ENCODE measurements at places on chromosomes 4 and X.

DNA sequence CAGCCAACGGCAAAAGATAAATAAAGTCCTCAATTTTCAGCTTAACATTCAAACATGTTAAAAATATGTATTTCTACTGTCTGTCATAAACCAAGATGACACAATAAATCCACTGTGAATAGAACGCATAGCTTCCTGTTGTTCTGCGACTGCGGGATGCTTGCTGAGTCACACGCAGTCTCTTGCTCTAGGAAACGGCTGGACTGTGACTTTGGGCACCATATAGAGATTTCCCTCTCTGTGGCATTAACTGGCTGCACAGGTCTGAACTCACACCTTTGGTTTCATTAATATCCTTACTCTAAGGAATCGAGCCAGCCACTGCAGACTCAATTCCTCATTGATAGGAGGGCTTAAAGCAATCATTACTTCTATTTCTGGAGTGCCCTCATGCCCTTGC is 8.4 kb downstream of the BEND4 start:
- DNase-seq, result no peak

- no peak for DNase-seq
Measured at GRCh38 chr4:11209826-11210225, 218.9 kb downstream of the HS3ST1 start.

GRCh38 chr4:81445196-81445595 is 26.5 kb downstream of the RASGEF1B start:
- peak; percentile 49 for DNase-seq

GRCh38 chrX:70444326-70444945 is at the start of gene DLG3:
TSS of gene DLG3 (plus strand) at chrX:70444835. CDS start at chrX:70445202, 367 bp downstream.
- DNase-seq, result peak; percentile 56

DNA sequence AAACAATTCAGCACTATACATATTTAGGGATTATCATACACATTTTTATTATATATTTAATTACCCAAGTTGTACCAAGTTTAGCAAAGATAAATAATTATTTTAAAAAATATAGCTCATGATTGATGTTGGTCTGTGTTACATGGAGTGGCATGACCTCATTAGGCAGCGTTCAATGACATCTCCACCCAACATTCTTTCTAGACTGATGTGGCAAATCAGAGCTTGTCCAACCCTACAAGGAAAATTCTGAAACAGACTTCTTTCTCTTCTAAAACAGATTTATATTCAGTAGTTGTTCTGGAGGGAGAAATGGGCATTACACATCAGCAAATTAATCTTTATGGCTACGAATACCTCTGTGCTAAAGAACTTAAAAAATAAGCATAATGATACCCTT is 189.7 kb downstream of the PDGFC start:
- peak; percentile 80 for DNase-seq

DNA sequence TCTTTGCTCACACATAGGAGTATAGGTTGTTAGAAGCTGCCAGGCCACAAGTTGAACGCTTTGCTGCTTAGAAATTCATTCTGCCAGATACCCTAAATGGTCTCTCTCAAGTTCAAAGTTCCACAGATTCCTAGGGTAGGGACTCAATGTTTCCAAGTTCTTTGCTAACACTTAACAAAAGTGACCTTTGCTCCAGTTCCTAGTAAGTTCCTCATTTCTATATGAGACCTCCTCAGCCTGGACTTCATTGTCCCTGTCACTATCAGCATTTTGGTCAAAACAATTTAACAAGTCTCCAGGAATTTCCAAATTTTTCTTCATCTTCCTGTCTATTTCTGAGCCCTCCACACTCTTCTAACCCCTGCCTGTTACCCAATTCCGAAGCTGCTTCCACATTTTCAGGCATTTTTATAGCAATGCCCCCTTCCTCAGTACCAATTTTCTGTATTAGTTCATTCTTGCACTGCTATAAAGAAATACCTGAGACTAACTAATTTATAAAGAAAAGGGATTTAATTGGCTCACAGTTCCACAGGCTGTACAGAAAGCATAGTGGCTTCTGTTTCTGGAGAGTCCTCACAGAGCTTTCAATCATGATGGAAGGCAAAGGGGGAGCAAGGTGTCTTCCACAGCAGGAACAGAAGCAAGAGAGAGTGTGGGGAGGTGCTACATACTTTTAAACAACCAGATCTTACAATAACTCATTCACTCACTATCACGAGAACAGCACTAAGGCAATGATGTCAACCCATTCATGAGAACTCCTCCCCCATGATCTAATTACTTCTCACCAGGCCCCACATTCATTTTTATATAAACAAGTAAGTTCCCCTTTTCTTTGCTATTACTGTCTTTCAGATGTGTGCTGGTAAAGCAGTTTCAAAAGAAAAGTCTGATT is 11.5 kb upstream of the TLR1 start:
- no peak for DNase-seq

- DNase-seq, result no peak
Measured at GRCh38 chr4:115365185-115365584, 251.8 kb upstream of the NDST4 start.

GRCh38 chr4:127698789-127699200 is 31.4 kb upstream of the SLC25A31 start:
- peak; percentile 95 for DNase-seq

- DNase-seq, result peak; percentile 53
Measured at GRCh38 chr4:96009427-96010119, 169.7 kb downstream of the PDHA2 start.

All from fibroblast of skin of back (primary cell).